ENCODE measurements at places on chromosomes 11 and 22. TPM values are rescaled to one million over a fixed set of nuclear protein-coding genes. Genes with fewer than 3 reads are reported as not detected.

OR5A1 gene
- not detected for total RNA-seq

CHRM4 gene
- not detected for total RNA-seq

STX5 gene
- 16.7 TPM for total RNA-seq

DRD4 gene
- total RNA-seq, result 0.22 TPM

FIBIN gene
- total RNA-seq, result 10.5 TPM

SLC22A6 gene
- total RNA-seq, result not detected

DHCR7 gene
- 39.1 TPM for total RNA-seq

CD6 gene
- 0.47 TPM for total RNA-seq

PRODH gene
- total RNA-seq, result 13.3 TPM

MS4A13 gene
- not detected for total RNA-seq

C11orf42 gene
- total RNA-seq, result not detected

BBOX1 gene
- total RNA-seq, result not detected

KRTAP5-11 gene
- total RNA-seq, result not detected

ISX gene
- not detected for total RNA-seq

APOL5 gene
- total RNA-seq, result not detected

TIMM10B gene
- total RNA-seq, result 17.9 TPM

TTC36 gene
- 1.1 TPM for total RNA-seq

ALG8 gene
- total RNA-seq, result 15.3 TPM

ALKBH3 gene
- 18.1 TPM for total RNA-seq

OR4A16 gene
- not detected for total RNA-seq

MMP8 gene
- not detected for total RNA-seq

APOL3 gene
- 21.3 TPM for total RNA-seq

BLID gene
- total RNA-seq, result 0.36 TPM

DLG2 gene
- total RNA-seq, result 6.5 TPM

NXPE2 gene
- 0.22 TPM for total RNA-seq

DDX6 gene
- 134 TPM for total RNA-seq

TEX12 gene
- 0.22 TPM for total RNA-seq

ABTB2 gene
- 24.7 TPM for total RNA-seq

PHOX2A gene
- total RNA-seq, result not detected

CASP4 gene
- total RNA-seq, result 13.9 TPM

TMPRSS4 gene
- total RNA-seq, result 0.30 TPM

PAX6 gene
- total RNA-seq, result not detected

VSTM5 gene
- total RNA-seq, result not detected

DCDC1 gene
- not detected for total RNA-seq

OSBPL5 gene
- total RNA-seq, result 11.4 TPM

MYOD1 gene
- not detected for total RNA-seq

NECTIN1 gene
- total RNA-seq, result 22.9 TPM

MUC15 gene
- not detected for total RNA-seq

INSC gene
- total RNA-seq, result 0.25 TPM

OR51I1 gene
- total RNA-seq, result not detected

IL10RA gene
- total RNA-seq, result 5.0 TPM

MS4A3 gene
- not detected for total RNA-seq

SAAL1 gene
- 6.8 TPM for total RNA-seq

PRG3 gene
- total RNA-seq, result not detected

MAPK8IP2 gene
- total RNA-seq, result 0.33 TPM

OR10D3 gene
- total RNA-seq, result not detected

SH3BP1 gene
- total RNA-seq, result 2.5 TPM

IGLL5 gene
- total RNA-seq, result 0.47 TPM

ROBO4 gene
- 20.7 TPM for total RNA-seq

SERHL2 gene
- total RNA-seq, result 3.5 TPM

NNMT gene
- total RNA-seq, result 32.6 TPM
